CD8-positive, alpha-beta T cell (primary cell): ENCODE measurements at places on chromosomes 16 and 17.

DNA sequence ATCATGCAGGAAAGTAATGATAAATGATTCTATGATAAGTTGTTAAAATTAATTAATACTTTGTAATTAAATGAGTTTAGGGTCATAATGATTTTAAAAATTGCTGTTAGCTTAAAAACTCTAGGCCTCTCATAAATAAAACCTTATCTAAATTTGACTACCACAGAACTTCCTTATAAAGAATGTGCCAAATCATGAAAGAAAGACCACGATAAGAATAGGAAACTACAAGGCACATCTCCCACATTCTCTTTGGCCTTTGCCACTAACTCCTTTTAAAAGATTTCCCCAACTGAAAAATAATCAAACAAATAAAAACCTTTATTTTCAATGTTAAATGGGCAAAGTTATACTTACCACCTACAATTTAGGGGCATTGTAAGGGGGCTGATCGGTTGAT, 164.6 kb upstream of the C17orf78 start:
- DNase-seq, result no peak

DNA sequence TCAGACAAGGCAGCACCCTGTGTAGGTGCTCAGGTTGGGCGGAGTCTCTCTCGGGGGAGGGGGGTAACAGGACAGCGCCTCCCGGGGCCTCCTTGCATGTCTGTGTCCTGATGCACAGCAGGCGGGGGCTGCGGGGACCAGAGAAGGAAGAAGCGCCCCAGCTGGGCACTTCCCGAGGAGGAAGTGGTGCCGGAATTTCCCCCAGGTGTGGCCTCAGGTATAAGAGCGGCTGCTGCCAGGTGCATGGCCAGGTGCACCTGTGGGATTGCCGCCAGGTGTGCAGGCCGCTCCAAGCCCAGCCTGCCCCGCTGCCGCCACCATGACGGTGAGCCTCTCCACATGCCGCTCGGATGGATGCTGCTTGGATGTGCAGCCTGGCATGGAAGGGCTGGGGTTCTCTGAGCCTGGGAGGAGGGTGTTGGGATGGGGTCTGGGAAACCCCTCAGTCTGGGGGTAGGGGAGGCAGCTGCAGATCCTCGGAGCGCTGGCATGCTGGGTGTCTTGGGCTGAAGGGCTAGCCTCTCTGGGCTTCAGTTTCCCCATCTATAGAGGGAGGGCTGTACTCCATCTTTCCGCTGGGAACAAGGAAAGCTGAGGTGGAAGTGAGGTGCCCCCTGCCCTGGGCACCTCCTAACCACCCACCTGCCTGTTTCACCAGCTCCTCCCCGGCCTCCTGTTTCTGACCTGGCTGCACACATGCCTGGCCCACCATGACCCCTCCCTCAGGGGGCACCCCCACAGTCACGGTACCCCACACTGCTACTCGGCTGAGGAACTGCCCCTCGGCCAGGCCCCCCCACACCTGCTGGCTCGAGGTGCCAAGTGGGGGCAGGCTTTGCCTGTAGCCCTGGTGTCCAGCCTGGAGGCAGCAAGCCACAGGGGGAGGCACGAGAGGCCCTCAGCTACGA, at the start of gene IL17C:
IL17C (plus strand) TSS at position 250 of the 908 bp plus-strand sequence; CDS start at position 320, 70 bp downstream.
- no peak for DNase-seq

- DNase-seq, result no peak
Measured at GRCh38 chr16:71572497-71573116, 4.3 kb downstream of the TAT start.

GRCh38 chr16:7703672-7704071, 371.0 kb downstream of the RBFOX1 start:
- no peak for DNase-seq

DNA sequence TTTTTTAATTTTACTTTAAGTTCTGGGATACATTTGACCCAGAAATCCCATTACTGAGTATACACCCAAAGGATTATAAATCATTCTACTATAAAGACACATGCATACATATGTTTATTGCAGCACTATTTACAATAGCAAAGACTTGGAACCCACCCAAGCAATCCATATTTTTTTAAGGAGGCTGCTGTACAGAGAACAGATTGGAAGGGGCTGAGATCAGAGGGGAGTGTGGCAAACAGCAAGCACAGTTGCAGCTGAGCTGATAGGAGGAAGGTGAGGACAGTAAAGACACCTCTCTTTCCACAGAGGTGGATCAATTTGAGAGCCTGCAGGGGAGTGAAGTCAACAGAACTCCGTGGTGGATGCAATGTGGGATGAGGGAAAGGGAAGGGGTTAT, 10.2 kb upstream of the TMEM238L start:
- DNase-seq, result no peak

DNA sequence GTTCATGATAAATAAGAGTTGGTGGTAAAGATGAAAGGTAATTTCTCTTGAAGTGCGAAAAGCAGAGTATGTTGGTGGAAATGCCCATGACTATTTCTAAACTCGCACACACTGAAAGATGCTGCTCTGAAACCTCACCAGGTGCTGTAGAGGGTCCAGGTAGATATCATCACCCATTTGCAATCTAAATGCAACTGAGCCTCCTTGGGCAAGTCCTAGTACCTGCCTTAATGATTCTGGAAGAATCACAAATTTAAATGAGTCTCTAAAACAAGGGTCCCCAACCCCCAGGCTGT, 5.9 kb upstream of the MMD start:
- DNase-seq, result no peak

GRCh38 chr17:47821424-47822391, at the start of gene OSBPL7:
TSS of gene OSBPL7 (minus strand) at chr17:47821794. CDS start at chr17:47820278, 1,516 bp downstream.
- peak; percentile 75 for DNase-seq

DNA sequence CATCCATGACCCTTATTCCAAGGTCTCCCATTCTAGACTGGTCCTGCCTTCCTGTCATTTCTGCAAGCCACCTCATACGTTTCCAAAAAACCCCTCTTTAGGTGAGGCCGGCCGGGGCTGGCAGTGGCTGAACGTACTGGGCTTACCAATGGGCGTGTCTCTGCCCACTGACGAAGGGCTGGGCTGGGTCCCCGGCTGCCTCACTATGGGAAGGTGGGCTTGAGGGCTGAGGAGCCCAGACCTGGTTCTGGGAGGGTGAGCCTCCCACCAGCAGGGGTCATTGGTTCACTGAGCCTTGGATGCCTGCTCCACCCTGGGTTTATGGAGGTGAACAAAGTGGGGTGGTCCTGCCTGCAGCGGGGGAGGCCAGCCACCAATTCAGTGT, 19.9 kb downstream of the KDM8 start:
- no peak for DNase-seq

- no peak for DNase-seq
Measured at GRCh38 chr17:16866436-16866835, 105.5 kb downstream of the TNFRSF13B start.

GRCh38 chr16:66881560-66881959, 1.2 kb downstream of the PDP2 start:
- DNase-seq, result no peak

DNA sequence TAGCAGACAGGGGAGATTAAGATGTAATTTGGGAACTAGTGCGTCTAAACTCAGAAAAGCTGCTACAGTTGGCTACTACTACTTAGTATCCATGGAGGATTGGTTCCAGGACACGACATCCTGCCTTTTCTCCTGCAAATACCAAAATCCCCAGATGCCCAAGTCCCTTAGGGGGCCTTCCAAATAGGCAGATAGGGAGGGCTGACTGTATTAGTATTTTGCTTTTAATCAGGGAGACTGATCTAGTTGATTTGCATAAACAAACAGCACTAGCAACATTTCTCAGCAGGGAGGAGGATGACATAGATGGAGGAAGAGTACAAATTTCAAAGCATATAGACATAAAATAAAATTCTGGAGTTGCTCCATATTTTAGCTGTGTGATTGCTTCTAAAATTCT, 621.6 kb upstream of the GOT2 start:
- no peak for DNase-seq

DNA sequence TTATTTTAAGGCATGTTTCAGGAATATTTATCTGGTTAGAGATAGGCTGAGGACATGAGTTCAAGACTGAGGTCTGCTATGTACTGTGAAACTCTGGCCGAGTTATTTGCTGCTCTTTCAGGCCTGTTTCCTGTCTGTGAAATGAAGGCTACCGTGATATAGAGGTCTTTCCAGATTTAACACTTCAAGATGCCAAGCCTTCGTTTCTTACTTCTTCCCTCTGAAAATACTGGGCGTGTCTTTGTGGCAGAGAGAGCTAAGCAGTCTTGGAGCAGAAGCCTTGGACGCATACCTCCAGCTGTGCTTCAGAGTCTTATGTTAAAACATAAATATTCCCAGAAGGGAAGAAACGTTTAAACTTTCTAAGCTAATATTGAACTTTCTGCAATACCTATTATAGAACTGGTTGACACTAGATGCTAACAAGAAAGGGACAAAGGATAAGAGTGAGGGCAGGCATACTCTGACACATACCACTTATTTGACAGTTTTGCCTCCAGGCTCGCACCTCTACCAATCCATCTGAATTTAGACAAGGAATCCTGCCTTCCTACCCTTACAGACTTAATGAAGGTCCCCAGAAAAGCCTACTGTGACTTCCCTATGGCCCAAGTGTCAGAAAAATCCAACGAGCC, 17.5 kb downstream of the WIPI1 start:
- DNase-seq, result no peak

DNA sequence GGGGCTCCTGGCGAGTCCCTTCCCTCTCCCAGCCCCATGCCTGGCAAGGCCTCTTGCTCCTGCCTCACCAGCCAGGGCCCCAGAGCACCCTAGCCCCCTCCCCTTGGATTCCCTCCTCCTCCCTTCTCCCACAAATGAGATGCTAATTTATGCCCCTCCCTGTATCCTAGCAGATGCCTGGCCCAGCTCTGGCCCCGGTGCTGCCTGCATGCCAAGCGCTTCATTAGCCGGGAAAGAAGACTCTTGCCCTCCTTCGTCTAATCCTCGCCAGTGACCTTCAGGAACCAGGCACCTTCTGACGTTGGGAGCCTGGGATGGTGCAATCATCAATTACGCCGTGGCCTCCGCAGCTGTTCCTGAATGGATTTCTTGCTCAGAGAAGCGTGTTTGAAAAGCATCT, 127.8 kb downstream of the SDK2 start:
- DNase-seq, result no peak

DNA sequence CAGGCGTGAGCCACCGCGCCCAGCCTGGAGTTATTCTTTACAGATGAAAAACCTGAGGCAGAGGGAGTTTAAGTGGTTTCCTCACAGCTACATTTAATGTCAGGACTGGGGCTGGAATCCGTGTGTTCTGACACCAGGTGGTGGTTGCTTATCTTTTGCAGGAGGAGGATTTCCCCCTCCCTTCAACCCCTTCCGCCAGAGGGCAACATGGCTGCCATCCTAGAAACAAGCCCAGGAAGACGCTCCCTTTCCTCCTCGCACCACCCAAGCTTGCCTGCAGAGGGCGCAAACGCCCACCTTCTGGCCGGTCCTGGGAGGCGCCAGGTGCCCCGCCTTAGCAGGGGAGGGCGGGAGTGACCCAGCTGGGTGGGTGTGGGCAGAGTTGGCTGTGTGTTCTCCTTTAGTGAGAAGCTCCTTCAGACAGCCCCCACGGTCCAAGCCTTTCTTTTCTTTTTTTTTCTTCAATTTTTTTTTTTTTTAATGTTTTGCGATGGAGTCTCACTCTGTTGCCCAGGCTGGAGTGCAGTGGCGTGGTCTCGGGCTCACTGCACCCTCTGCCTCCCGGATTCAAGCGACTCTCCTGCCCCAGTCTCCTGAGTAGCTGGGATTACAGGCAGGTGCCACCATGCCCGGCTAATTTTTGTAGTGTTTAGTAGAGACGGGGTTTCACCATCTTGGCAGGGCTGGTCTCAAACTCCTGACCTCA, 9.9 kb upstream of the RAP1GAP2 start:
- peak; percentile 94 for DNase-seq

GRCh38 chr16:74771656-74772315, 2.8 kb downstream of the FA2H start:
- DNase-seq, result no peak

DNA sequence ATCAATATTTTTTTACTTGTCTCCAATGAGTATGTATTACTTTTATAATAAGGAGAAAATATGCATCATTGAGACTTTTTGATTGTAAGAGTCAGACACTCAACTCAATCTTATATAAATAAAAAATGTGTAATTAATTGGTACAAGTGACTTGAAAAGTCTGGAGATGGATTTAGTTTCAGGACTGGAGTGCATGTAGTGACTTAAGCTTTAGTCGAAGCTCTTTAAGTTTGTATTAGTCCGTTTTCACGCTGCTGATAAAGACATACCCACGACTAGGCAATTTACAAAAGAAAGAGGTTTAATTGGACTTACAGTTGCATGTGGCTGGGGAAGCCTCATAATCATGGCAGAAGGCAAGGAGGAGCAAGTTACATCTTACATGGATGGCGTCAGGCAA, 60.7 kb upstream of the NKD1 start:
- DNase-seq, result no peak
